Right atrium auricular region (tissue), 2 donors: ENCODE measurements at places on chromosomes 1 and 21.
A peak's percentile ranks its signal among the peaks of the same experiment; 100 is the strongest.

GRCh38 chr1:83850834-83851233 lies 148.1 kb downstream of the TTLL7 start:
- no peak for DNase-seq

GRCh38 chr21:34276711-34277425 lies 86.9 kb upstream of the KCNE2 start:
- no peak for DNase-seq

- no peak for DNase-seq
Measured at GRCh38 chr1:189607477-189608096, 870.1 kb downstream of the BRINP3 start.

DNA sequence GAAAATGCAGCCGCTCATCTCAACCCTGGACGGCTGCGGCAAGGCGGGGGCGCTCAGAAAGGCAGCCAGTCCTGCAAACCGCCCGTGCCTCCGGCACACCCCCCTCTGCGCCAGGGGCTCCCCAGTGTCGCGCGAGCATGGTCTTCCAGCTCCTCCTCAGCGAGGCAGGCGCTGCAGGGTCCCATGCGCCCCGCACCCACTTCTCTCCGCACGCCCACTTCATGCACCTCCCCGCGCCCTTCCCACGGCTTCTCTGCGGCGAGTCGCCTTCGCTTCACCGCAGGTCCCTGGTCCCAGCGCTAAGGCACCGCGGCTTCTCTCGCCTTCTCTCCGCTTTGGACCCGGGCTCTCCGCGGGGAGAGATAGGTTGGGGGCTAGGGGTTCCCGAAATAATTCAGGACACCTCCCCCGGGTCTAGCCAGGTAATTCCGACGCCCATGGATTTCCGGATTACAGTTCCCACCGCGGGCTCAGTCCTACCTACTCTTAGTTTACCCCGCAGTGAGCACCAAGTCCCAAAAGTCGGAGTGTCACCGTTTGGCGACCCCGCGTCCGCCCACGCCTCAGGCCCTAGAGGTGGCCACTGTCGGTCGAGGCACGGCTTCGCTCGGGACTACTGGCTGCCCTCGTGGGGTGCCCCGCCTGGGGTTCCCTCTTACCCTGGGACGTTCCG lies 67.5 kb downstream of the SYT2 start:
- no peak for DNase-seq

DNA sequence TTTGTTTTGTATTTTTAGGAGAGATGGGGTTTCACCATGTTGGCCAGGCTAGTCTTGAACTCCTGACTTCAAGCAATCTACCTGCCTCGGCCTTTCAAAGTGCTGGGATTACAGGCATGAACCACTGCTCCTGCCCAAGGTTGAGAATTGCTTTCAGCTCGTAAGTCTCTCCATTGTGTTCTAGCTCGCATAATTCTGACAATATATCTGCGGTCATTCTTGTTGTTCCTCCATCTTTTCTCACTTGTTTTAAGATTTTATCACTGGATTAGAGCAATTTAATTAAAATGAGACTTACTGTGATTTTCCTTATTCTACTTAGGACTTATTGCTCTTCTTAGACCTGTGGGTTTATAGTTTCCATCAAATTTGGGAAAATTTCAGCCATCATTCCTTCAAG lies 102.9 kb downstream of the AHCTF1 start:
- DNase-seq: no peak

GRCh38 chr1:44301442-44301841 lies 53.6 kb downstream of the ERI3 start:
- no peak for DNase-seq

- no peak for DNase-seq
Measured at GRCh38 chr1:176790786-176791185, 327.8 kb downstream of the PAPPA2 start.

GRCh38 chr1:40861224-40862003 lies 749 bp downstream of the CITED4 start:
- no peak for DNase-seq

GRCh38 chr1:181556631-181557030 lies 73.3 kb downstream of the CACNA1E start:
- no peak for DNase-seq

GRCh38 chr1:152968248-152968647 lies 2.2 kb upstream of the SPRR4 start:
- no peak for DNase-seq

GRCh38 chr1:93845538-93846205 lies 33.3 kb downstream of the DNTTIP2 start:
- peak; percentile 62 for DNase-seq

DNA sequence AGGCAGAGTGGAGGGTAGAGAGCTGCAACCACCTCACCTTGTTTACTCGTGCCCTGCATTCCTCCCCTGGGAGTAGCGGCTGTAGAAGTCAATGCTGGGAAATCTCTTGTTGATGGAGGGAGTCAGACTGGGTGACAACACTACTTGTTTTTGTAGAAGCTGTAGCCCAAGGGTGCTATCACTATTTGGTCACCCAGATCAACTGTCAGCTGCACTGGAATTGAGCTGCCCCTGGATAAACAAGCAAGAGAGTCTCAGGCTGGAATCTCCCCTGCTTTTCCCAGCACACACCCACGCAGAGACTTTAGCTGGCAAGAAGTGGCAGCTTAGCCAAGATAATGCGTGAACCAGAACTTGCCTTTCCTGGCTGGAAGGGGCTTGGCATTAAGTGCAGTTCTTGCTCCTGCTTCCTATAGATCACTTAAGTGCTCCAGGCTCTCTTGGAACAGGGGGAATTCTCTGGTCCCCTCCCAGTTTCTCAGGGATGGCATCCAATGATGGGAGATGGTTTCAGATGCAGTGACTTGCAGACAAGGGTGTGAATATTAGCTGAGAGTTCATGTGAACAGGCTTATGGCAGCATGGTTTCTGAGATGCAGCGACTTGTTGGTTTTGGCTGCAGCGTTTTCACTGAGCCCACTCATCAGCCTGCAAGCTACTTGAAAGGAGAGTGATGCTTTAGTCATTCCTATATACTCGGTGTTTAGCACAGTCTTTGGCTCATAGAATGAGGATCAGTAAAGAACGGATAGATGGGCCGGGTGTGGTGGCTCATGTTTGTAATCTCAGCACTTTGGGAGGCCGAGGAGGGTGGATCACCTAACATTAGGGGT lies 16.8 kb downstream of the ATP2B4 start:
- no peak for DNase-seq

- DNase-seq: peak; percentile 73
Measured at GRCh38 chr1:184150776-184151531, 99.4 kb downstream of the TSEN15 start.

- DNase-seq: no peak
Measured at GRCh38 chr1:3459940-3460671, 5.6 kb downstream of the ARHGEF16 start.

- no peak for DNase-seq
Measured at GRCh38 chr1:84653130-84653677, 37.1 kb downstream of the SSX2IP start.

DNA sequence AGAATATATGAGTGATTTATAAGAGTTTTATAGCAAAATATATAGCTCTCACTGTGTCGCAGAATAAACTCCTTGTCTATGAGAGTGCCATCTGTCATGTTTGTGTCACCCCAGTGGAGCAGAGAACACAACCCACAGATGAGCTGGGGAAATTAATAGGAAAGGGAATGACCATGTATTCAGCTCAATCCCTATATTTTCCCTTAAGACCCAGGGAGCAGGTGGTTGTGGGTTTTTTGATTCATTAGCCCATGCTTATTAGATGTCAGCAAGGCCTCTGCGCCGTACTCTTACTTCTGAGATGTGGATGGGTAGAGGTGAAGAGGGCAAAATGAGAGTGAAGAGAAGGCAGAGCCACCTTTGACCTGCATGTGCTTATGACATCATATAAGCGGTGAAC lies 4.1 kb upstream of the GREM2 start:
- DNase-seq: no peak
